ENCODE measurements at places on chromosomes 2 and 18.

GRCh38 chr2:2547451-2547850 lies 216.4 kb upstream of the MYT1L start:
- DNase-seq: no peak

- no peak for DNase-seq
These were observed 159.3 kb downstream of the FAM124B start for GRCh38 chr2:224242561-224242960.

DNA sequence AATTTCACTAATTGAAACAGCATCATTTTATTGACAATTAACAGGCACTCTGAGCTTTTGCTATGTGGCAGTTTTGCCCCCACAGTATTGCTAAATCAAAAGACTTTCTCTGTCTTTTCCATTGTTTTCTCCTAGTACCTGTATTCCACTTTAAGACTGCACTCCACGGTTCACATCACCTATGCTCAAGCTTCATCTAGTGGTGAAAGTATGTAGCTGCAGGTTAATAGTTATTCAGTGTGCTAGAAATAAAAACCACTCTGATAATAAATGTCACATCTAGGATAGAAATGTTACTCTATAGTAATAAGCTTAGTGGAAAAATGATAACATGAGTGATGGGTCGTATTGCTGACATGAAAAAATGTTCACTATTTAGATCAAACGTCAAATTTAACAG lies 24.6 kb downstream of the ARL6IP6 start:
- no peak for DNase-seq

- no peak for DNase-seq
These were observed 109.6 kb upstream of the SCG2 start for GRCh38 chr2:223711596-223712326.

DNA sequence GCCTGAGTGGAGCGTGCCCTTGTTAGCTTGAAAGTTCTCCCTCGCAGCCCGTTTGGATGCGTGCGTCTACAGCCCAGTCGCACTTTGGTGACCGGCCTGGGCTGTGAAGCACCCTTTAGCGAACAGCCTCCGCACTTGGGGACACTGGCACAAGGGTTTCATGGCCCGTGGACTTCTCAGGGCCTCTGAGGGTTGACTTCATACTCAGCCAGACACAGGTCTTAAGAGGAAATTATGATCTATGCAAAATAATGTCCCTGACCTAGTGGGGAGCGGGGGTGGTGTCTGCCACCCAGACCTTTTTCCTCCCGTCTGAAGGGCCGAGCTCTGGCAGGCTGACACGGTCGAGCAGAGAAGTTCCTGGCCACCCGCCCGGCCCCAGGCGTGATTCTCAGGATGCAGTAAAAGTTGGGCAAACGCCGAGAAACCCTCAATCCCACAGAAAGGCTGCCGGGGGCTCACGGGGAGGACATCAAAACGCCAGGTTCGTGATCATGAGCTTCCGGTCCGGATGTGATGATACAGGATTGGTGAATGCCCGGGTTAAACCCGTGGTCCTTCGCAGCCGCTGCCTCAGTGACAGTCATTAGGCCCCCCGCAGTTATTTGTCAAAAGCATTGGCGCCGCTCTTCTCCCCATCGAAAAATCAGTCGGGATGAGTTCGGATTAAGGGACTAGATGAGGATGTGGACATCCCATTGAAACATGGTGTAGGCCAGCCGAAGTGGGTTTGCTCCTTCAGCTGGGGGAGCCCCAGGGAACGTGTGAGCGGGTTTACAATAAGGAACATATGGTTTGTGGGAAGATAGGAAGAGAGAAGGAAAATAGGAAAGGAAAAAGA lies 3.6 kb upstream of the PAX3 start:
- DNase-seq: no peak

DNA sequence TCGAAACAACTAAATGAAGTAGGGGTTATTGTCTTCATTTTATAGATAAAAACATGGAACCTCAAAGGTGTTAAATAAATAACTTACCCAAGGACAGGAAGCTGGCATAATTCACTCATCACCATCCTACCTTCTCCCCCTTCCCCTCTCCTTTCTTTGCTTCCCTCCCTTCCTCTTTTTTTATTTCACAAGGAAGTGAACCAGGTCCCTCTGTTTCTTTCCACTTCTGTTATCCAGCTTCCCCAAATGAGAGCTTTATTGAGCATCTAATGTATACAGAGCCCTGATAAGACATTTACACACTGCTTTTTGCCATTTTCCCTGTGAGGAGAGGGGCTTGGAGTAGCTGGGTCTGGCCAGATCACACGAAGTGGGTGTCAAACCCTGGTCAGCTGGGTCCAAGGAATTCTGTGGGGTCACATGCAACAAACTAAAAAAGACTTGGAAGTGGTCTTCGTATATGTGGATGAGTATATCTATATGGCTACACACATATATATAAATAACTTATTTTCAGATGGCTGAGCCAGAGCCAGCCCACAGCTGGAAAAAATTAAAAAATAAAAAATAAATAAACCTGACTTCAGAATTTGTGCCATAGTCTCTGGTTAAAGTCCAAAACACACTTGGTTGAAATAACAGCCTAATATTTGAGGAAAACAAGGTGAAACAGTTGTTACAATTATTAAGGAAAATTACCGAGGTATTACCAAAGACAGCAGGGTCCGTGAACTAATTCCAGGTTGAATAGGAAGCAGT lies 49.3 kb upstream of the FOSL2 start:
- DNase-seq: no peak

GRCh38 chr18:24609254-24609653 lies 148.8 kb downstream of the HRH4 start:
- DNase-seq: peak; percentile 51

GRCh38 chr2:167190053-167190452 lies 301.8 kb downstream of the XIRP2 start:
- DNase-seq: no peak

- no peak for DNase-seq
These were observed 351.1 kb downstream of the RND3 start for GRCh38 chr2:150136401-150136800.

GRCh38 chr2:109312902-109313301 lies 183.9 kb downstream of the SH3RF3 start:
- DNase-seq: no peak

- no peak for DNase-seq
These were observed 83.1 kb downstream of the EPAS1 start for GRCh38 chr2:46380038-46380940.

GRCh38 chr2:107385921-107386320 lies 440.8 kb upstream of the RGPD4 start:
- no peak for DNase-seq

DNA sequence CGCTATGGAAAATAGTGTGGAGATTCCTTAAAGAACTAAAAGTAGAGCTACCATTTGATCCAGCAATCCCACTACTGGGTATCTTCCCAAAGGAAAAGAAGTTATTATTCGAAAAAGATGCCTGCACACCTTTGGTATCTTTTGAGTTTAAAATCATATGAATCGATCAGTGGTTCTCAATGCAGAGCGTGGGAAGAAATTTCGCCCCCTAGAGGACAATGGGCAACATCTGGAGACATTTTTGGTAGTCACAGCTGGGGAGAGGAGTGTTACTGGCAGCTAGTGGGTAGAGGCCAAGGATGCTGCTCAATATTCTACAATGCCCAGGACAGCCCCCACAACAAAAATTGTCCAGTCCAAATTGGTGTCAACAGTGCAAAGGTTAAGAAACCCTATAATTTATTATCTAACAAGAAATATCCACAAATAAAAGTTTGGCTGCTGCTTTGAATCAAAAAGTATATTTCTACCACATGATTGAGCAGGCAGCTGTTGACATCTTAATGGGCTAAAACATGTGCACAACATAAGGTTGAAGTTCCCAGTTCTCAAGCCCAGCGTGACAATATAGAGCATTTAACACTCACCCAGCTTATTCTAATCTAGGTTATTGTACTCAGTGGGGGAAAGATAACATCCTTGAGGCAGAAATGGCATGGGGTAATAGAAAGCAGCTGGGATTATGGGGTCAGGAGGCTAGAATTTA lies 425.7 kb downstream of the LRATD1 start:
- no peak for DNase-seq

GRCh38 chr2:15460112-15460620 lies 101.0 kb downstream of the NBAS start:
- DNase-seq: no peak

DNA sequence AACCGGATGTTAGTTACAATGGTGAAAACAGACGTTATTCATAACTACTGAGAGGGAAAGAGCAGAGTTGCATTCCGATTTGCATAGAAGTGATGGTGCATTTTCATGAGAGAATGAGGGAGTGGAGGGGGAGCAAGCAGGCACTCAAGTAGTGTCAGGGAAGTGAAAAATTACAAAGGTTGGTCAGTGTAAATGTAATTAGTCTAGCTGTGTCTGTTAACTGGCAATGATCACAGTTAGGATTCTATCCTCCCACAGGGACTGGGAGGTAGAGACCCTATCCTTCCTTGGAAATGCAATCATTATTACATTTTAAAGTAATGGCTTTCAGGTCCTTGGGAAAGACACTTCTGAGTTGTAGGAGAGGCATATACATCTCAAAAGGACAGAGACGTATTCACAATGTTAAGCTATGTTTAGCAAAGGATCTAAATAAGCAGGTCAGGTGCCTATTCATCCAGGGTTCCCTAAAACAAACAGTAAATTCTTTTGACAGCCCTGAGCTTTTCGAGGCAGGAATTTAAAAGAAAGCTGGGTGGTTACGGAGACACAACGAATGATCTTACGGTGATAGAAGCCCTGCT lies 1671.8 kb upstream of the DDX18 start:
- DNase-seq: no peak

DNA sequence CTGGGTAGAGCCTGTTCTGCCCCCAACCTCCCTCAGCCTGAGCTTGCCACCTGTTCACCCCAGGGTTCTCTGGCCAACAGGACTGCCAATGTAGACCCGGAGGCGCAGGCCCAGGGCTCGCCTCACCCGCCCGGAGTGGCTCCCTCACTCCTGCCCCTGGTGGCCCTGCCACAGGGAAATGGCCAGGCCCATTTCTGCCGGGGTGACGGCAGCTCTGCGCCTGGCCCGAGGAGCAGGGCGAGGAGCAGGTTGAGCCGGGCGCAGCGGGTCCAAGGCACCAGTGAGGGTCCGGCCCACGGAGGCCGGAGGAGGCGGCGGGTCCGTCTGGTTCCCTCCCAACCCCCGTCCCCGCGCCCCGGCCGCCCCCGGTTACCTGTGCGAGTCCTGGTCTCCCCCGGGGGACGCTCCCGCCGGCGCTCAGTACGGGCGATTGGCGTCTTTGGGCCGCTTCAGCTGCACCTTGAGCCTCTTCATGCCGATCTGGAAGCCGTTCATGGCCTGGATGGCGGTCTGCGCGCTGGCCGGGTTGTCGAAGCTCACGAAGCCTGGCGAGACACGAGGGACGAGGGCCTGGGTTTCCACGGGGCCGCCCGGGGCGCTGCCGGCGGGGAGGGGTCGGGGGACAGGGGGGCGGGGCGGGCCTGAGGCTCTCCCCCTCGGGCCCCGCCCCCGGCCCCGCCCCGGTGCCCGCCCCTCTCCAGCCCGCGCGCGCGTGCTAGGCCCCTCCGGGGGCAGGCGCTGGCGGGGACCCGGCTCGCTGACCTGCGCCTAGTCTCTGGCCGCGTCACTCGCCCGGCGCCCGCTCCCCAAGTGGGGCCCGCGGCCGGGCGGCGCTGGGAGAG lies 312.0 kb downstream of the CELF4 start:
- peak; percentile 73 for DNase-seq

DNA sequence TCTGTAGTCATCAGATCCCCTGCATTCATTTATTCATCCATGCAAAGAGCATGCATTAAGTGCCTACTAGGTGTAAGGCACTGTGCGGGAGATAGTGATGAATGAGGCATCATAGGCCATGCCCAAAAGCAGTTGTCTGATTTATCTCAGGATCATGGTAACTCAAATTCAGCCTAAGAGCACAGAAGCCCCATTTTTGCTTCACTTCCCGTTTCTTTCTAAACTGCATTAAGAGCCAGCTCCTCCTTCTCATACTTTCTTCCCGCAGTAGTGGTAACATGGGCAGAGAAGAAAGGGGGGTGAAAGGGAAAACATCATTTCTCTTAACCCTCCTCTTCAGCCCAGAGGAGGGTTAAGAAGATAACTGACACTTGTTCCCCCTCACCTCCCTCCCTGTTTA lies 2.9 kb downstream of the GPR45 start:
- DNase-seq: no peak

DNA sequence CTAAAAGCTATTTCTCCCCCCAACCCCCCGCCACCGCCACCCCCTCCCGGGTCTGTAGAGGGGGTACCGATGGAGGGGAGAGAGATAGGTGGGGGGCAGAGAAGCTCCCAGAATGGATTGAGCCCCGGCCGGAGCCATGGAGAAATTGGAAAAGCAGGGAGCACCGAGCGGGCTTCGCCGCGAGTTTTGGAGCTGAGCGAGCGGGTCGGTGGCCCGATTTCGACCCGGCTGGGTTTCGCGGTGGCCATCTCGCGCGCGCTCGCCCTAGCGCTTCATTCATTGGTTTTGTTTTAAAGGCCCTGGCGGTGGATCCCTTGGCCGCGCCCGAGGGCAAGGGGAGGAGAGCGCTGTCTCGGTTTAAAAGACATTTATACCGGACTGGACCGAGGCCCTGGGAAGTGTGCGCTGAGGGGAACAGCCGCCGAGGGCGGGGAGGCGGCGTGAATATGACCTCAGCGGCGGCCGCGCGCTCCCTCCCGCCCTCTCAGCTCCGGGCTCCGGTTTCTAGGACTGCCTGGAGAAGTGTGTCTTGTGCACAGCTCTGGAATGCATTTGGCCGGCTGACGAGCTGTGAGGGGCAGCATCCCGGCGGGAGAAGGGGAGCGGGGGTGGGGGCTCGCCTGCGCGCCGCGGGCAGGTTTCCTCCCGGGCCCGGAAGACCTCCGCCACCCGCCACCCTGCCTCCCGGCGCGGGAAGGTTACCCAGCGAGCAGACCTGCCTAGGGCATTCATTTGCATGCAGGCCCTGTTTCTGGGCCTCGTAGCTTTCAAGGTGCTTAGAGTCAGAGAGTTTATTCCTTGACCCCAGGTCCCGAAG lies 1.7 kb upstream of the SMAD7 start:
- peak; percentile 94 for DNase-seq

DNA sequence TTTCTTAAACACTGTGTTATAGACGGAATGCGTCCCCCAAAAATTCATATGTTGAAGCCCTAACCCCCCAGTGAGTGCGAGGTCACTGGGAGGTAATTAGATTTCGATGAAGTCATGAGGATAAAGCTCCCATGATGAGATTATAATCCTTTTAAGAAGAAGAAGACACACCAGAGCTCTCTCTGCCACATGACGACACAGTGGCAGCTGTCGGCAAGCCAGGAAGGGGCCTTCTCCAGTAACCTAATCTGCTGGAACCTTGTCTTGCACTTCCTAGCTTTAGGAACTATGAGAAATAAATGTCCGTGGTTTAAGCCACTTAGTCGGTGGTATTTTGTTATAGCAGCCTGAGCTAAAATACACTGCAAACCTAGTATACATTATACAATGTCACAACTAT lies 12.3 kb downstream of the TMEM237 start:
- DNase-seq: no peak

DNA sequence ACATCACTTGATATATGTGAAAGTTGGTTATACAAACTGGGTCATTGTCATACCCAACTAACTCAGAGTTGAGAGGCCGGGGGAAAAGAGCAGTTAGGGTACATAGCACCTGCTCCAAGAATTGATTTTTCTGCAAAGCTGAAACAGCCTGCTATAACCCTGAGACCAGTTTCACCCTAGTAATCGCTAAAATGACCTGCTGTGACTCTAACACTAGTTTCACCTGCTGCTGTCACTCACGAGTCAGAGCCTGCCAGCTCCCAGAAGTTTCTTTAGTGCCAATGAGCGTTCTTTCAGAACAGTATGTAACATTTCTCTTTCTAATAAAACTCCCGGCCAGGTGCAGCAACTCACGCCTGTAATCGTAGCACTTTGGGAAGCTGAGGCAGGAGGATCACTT lies 28.0 kb downstream of the SRSF7 start:
- DNase-seq: no peak

- no peak for DNase-seq
These were observed 19.5 kb downstream of the CNOT11 start for GRCh38 chr2:101272045-101272784.

Data from lung (tissue), 17 donors.